Mesenteric fat pad (tissue), 1 donor: ENCODE measurements at places on chromosomes 3 and 15. TPM values are rescaled to one million over a fixed set of nuclear protein-coding genes. Genes with fewer than 3 reads are reported as not detected.

Gene SLC7A14
- total RNA-seq = not detected

- DNase-seq = no peak
These were observed 419 bp downstream of the HYKK start for GRCh38 chr15:78507831-78508160.

Gene C3orf49
- total RNA-seq = not detected

GRCh38 chr3:195117978-195118581, 152.9 kb downstream of the XXYLT1 start:
- no peak for DNase-seq
